ENCODE measurements at places on chromosomes 4 and X.
A peak's percentile ranks its signal among the peaks of the same experiment; 100 is the strongest.

GRCh38 chr4:21077967-21078366 lies 377.7 kb downstream of the PACRGL start:
- no peak for DNase-seq

DNA sequence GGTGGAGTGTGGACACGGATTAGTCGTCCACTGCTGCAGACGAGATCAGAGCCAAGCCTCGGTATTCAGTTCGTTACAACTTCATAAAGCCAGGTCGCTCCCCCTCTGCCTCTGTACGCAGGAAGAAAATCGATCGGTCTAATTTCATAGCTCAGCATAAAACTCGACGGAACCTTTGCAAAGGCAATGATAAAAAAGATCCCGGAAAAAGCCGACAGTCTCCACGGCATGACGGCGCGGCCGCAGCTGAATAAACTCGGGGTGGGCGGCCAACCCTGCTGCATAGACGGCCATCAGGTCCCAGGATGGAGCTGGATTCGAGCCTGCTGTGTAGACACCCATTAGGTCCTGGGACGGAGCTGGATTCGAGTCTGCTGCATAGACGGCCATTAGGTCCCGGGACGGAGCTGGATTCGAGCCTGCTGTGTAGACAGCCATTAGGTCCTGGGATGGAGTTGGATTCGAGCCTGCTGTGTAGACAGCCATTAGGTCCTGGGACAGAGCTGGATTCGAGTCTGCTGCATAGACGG lies 113.8 kb upstream of the PPP2R3B start:
- no peak for DNase-seq

- DNase-seq: no peak
These were observed 271.8 kb upstream of the GK2 start for GRCh38 chr4:79679859-79680258.

- DNase-seq: peak; percentile 75
These were observed 8.6 kb upstream of the RAB28 start for GRCh38 chr4:13492747-13493146.

DNA sequence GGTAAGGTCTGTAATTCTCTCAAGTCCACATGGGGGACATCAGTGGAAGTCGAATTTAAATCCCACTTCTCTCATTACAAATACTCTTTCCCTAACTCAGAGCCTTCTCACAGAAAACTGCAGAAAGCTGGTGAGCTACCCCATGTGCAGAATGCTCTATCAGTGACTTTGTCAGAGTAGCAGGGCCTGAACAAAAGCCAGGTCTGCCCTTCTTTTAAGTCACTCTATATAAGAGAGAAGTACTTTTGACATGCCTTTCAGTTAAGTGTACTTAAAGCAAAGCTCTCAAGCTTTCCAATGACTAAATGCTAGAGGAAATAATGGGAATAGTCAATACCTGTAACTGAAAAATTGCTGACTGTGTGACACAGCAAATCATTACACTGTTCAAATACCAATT lies 323.1 kb downstream of the KCNIP4 start:
- DNase-seq: no peak

- no peak for DNase-seq
These were observed 161.1 kb downstream of the NLGN4X start for GRCh38 chrX:6067600-6067999.

- no peak for DNase-seq
These were observed 9.3 kb downstream of the APOO start for GRCh38 chrX:23898412-23898959.

DNA sequence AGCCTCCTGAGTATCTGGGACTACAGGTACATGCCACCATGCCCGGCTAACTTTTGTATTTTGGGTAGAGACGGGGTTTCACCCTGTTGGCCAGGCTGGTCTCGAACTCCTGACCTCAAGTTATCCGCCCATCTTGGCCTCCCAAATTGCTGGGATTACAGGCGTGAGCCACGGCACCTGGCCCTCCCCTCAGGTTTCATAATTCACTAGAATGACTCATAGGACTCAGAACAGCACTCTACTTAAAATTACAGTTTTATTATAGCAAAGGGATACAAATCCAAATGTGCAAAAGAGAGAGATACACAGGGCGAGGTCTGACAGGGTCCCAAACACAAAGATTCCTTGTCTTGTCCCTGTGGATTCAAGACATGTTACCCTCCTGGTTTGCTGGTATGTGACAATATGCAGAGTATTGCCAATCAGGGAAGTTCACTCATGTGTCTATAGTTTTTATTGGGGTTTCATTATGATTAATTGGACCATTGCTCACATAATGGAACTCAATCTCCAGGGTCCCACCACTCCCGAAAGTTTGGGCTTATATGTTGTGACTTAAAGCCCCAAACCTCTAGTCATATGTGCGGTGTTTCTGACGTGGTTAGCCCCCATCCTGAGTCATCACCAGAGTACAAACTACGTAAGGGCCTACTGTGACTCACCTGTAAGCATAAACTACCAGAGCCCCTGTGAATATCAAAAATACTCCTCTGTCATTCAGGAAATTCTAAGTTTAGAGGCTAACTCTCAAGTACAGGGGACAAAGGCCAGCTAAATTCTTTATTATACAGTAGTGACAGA lies 5.2 kb downstream of the YIPF6 start:
- DNase-seq: no peak

GRCh38 chr4:125168531-125168930 lies 146.2 kb upstream of the FAT4 start:
- DNase-seq: no peak

DNA sequence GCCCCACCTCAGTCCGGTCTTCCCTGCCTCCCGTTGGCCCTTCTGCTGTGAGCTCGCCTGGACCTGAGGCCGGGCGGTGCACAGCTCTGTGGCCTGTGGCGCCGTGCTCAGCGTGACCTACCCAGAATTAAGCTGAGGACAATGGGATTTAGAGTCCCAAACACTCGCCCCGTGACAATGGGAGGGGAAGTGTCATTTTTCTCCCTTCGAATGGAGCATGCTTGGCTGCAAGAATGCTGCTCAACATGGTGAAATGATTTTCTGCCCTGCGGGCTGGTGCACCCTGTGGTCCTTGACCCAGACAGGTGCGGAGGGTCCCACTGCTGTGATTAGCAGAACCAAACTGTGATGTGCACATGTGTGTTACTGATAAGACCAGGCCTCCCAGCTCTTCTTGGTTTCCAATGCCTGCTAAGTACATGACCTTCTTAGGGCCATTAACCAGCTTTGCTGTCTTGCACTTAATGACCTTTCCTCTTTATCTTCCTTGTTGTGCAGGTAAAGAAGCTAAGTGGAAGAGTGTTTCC lies 772 bp downstream of the EOLA1 start:
- DNase-seq: no peak

GRCh38 chr4:108628411-108628810 lies 8.0 kb downstream of the RPL34 start:
- no peak for DNase-seq

- DNase-seq: no peak
These were observed 99.9 kb upstream of the BEND4 start for GRCh38 chr4:42252315-42252714.

DNA sequence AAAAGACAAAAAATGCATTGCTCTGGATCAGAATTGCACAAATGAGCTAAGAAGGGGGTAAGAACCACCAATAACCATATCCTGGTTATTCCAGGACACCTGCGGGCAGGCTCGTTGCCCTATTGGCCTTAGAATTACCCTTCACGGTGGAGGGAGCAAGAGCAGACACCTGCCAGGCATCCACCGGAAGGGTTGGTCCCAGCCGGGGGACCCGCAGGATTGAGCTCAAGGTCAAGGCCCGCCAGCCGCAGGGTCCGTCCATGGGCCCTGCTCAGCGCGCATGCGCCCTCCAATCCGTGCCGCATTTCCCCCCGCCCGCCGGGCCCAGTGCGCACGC lies 575 bp downstream of the SLC25A6 start:
- DNase-seq: no peak

DNA sequence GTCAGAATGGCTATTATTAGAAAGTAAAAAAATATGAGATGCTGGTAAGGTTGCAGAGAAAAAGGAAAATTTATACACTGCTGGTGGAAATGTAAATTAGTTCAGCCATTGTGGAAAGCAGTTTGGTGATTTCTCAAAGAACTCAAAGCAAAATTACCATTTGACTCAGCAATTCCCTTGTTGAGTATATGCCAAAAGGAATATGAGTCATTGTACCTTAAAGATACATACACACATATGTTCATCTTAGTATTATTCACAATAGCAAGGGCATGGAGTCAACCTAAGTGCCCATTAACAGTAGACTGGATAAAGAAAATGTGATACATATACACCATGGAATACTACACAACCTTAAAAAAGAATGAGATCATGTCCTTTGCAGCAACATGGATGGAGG lies 148.2 kb downstream of the COMMD8 start:
- no peak for DNase-seq

DNA sequence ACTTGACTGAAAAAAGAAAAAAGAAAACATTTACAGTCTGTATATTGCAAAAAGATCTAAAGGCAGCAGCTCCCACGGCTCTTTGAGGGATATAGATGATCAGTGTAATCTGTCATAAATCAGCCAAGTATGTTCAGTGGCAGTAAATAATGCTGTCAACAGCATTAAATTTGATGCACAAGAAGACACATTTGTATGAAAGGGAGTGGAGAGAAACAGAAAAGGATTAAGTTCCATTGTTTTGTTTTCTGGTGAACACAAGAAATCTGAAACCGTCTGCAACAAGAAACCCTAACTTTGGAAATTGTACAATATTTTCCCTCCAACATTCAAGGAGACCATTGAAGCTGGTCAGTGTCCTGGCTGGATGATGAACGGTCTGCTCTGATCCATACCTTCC lies 27.6 kb upstream of the C1QTNF7 start:
- DNase-seq: no peak

DNA sequence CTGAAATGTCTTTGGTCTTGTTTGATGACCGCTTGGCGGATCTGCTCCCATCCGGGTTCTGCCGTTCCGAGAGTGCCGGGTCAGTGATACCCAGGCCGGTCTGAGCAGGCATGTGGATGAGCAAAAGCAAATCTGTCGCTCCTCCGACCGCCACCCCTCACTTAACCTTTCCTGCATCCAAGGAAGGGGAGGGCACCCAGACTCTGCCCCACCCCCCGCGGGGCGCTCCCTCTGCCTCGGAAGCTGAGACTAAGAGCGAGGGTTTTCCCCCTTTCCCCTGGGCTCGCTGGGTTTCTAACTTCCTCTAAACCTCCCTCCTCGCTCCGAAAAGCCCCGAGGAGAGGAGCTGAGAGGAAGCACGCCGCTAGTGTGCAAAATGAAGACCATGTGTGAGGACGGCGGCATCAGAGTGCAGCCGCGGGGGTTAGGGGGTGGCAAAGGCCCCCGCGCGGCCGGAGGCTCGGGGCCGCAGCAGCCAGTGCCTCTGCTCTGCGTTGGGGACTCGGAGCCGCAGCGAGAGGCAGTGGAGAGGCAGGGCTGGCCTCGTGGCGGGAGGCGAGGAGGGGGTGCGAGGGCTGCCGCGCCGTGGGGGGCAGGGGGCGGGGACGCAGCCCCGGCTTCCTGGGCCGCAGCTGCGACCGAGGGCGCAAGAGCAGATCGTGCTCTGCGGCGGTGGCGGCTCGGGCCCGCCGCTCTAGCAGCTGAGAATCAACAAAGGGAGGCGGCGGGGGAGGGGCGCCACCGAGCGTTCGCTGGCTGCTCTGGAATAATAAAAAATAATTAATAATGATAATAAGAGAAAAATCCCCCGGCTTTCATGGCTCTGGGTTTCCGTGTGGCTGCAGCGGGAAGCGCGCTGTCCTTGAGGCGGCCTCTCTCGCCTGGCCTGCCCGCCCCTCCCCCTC lies 55.8 kb upstream of the BCOR start:
- peak; percentile 54 for DNase-seq

GRCh38 chr4:14652522-14652921 lies 349.8 kb upstream of the CPEB2 start:
- DNase-seq: no peak

DNA sequence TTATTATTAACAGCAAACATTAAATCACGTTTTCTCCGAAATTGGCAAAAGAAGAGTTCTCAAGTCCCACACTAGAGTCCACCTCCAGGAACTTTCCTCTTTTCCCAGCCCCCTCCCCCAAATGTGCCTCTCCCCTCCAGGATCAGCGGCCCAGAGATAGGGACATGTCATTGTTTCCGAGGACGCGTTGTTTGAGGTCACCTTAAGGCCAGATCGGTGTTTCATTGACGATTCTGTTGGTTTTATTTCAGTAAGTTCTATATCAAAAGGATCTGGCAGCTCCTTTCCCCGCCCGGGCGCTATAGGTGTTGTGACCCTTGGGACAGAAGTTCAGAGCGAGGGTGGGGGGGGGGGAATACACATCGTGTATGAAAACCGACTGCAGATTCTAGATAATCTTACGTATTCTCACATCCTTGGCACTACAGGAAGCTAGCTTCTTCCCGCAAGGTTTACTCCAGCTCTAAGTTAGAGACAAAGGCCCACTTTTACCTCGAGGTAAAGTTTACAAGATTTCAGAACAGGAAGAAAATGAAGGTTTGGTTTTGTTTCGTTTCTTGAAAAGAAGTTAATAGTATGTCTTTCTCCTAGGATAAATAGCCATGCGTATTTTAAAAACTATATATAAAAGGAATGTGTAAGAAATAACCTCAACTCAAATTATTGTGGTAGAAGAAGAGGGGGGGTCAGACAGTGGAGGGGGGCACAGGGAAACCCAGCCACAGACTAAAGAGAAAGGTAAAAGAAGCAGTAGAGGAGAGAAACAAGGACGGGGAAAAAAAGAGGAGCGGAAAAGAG lies 739 bp upstream of the MSX1 start:
- no peak for DNase-seq

DNA sequence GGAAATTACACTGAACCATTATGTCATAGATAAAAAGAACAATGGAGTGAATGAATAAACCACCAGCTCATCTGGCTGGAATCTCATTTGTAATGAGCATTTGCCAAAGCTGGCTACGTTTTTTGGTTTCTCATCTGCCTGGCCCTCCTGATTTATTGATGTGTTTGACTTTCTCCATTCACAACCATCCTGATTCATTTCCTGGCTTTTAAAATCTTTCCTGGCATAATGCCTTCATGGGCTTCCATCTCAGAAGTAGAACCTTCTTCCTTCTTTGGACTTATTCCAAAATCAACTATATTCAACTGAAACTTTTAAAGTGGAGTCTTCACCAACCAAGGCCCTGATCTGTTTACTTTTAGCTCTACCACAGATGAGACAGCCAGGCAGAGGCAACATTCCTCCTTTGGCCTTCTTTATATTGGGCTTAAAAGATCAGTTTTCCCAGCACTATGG lies 36.0 kb upstream of the ARSJ start:
- DNase-seq: no peak

DNA sequence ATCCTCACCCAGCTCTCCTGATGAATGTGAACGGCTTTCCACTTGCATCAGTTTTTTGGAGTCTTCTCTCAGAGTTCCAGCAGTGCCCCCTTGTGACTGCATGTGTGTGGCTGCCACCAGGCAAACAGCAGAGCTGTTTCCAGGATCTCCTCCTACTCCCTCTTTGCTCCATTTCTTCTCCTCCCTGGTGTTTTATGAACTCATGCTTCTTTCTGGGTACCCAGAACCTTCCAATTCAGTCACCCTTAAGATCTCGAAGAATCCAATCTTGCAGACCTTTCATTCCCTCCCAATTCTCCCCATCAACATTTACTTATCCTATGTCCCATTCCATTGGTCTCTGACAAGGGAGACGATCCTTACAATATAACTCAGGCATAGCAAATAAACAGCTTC lies 6.8 kb upstream of the TCEANC start:
- DNase-seq: no peak

GRCh38 chrX:118038614-118039365 lies 77.8 kb downstream of the KLHL13 start:
- DNase-seq: no peak

GRCh38 chr4:40960941-40961340 lies 211.2 kb downstream of the NSUN7 start:
- no peak for DNase-seq

GRCh38 chrX:136822337-136823095 lies 41.8 kb upstream of the ARHGEF6 start:
- DNase-seq: no peak

All from GF-D8 (cell line).